ENCODE measurements at places on chromosomes 2 and 18.

GRCh38 chr2:204329532-204329931, 215.7 kb upstream of the PARD3B start:
- peaks cover 4% of the 10 kb centered on the region for H3K4me1 ChIP-seq
- no peak for DNase-seq
- H3K4me3 ChIP-seq: no peak overlapping the region
- H3K27ac ChIP-seq: no peak overlapping the region
- no peaks in the 10 kb centered on the region for H3K36me3 ChIP-seq
- H3K27me3 ChIP-seq: no peaks in the 10 kb centered on the region

DNA sequence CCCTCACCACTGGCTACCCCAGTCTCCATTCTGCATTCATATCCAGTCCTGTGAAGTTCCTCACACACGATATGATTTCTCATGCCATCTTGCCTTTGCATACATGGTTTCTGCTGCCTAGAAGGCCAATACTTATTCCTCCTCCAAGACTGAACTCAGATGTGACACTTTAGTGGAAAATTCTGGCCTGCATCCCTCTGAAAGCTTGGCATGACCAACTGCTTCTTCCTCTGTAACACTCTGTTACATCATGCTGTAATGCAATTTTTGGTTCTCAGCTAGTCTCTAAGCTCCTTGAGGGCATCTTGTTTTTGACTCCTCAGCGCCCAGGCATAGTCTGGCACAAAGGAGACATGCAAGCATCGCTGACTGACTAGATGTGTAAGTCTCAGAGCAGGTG, 12.6 kb downstream of the FAM161A start:
- no peak overlapping the region for H3K4me3 ChIP-seq
- H3K27me3 ChIP-seq: no peaks in the 10 kb centered on the region
- H3K36me3 ChIP-seq: peaks cover 15% of the 10 kb centered on the region

GRCh38 chr18:48927286-48928080, 23.3 kb downstream of the SMAD7 start:
- no peak for DNase-seq
- H3K27me3 ChIP-seq: no peaks in the 10 kb centered on the region
- peaks cover 14% of the 10 kb centered on the region for H3K36me3 ChIP-seq
- no peak overlapping the region for H3K4me3 ChIP-seq
- peaks cover 85% of the 10 kb centered on the region for H3K4me1 ChIP-seq

DNA sequence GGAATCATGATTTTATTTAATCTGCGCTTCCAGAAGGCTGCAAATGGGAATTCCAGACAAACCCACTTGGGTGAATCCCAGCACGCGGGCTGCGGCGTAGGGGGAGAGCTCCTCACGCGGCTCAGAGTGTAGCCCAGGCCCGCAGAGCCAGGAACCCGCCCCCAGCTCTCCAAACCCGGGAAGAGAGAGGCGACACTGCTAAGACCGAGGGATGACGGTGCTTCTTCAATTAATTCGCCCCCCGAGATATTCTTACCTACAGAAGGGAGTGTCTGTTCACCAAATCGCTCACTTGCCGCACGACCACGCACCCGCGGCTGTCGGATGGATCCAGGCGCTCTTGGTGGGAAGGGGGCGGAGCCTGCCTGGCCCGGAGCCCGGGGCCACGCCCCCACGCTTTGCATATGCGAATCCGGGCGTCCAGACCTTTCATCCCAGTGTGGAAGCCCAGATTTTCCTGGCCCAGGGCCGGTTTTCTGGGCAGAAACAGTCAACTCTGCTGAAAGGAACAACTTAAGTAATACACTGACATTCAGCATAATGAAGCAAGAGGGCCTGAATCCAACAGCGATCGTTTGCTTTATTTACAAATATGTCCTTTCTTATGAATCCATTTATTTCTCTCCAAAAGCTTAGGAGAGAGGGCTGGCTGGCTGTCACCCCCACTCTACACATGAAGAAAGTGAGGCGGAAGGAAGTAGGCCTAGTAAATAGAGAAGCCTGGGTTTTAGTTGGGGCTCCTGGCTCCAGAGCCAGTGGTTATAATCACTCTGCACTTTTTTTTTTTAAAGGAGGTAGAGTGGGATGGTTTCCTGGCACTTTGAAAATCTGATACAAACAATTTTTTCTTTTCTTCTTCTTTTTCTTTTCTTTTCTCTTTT, at the start of gene SLC19A3:
Gene SLC19A3 (minus strand): TSS at position 342 of the 881 bp plus-strand sequence. CDS start 15,710 bp downstream, outside the sequence.
- DNase-seq: peak; percentile 71
- peak within 1 kb of the TSS; percentile 73 for H3K27ac ChIP-seq
- H3K27me3 ChIP-seq: no peaks in the 10 kb centered on the region
- H3K4me3 ChIP-seq: peak within 1 kb of the TSS; percentile 60
- peaks cover 18% of the 10 kb centered on the region for H3K4me1 ChIP-seq
- H3K36me3 ChIP-seq: no peaks in the 10 kb centered on the region

- no peaks in the 10 kb centered on the region for H3K27me3 ChIP-seq
- H3K36me3 ChIP-seq: no peaks in the 10 kb centered on the region
- H3K4me3 ChIP-seq: no peak overlapping the region
- DNase-seq: no peak
These were observed 217.1 kb downstream of the SLC4A3 start for GRCh38 chr2:219844401-219845091.

DNA sequence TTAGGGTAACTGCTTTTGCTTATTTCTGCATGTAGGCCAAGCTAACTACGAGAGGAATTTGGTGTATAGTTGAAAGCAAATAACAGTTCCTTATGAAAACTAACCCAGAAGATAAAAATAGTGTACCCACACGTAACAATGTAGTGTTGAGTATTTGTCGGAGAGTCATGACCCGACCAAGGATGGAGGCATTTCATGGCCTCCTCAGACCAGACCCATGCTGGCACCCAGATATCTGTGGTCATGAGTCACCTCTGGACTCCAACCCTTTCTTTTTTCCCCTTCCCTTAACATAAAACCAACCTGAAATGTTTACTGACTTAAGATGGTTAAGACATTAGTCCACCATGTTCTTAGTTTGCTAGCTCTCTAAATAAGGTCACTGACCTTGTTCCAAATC, 318.7 kb downstream of the NOL4 start:
- no peak overlapping the region for H3K4me3 ChIP-seq
- no peaks in the 10 kb centered on the region for H3K36me3 ChIP-seq
- no peak for DNase-seq
- no peak overlapping the region for H3K27ac ChIP-seq

DNA sequence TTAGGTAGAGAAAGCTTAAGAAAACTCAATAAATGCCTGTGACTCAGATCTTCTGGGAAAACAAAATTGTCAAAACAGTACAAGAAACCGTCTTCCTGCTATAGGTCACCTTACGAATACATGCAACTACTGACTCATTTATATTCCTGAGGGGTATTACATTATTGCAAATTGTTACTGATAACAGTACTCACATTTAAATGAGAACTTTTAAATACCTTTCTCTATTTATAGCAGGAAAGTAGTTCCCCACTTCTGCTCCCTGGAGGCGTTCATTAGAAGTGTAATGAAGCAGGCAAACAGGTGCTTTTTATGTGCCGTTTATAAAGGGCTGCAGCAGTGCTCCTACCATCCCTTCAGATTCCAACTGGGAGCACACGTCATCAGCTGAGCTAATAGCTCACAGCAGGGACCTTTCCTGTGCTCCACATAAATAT, 65.1 kb upstream of the RPRM start:
- H3K27ac ChIP-seq: no peak overlapping the region
- H3K4me3 ChIP-seq: no peak overlapping the region
- peak; percentile 87 for DNase-seq

- no peaks in the 10 kb centered on the region for H3K4me1 ChIP-seq
- peak; percentile 75 for DNase-seq
- no peaks in the 10 kb centered on the region for H3K36me3 ChIP-seq
- no peaks in the 10 kb centered on the region for H3K27me3 ChIP-seq
These were observed 199.3 kb downstream of the ZNF407 start for GRCh38 chr18:74796841-74797576.

DNA sequence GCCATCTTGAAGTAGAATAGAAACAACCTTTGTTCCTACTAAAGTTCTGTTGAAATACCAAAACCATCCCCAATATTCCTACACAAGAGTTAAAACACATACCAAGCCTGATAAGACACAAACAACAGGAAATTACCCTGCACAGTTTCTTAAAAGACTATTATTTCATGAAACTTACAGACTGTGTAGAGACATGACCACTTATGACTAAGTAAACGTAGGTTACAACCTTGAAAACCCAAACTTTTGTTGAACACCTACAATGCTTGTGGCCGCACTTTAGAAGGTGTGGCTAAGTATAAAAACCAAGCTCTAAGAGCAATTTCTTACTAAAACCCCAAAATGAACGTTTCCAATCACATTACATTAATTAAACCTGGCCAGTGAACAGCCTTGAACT, 2.0 kb downstream of the SMAD2 start:
- H3K4me1 ChIP-seq: peaks cover 6% of the 10 kb centered on the region
- H3K4me3 ChIP-seq: no peak overlapping the region
- no peaks in the 10 kb centered on the region for H3K27me3 ChIP-seq
- no peak for DNase-seq

DNA sequence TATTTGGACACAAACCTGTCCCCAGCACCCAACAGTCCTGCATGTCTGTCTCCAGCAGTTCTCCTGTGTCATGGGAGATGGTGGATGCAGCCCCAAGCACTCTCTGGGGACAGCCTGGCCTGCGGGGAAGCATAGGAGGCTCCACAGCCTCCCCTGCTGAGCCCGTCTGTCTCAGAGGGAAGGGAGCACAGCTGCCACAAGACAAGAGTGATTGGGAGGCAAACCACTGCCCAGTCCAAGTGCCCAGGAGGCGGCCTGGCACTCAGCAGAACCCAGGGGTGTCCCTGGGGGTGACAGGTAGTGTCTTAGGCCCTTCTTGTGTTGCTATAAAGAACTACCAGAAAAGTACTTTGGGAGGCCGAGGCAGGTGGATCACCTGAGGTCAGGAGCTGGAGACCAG, 211.2 kb upstream of the MYT1L start:
- no peak for DNase-seq
- peaks cover 15% of the 10 kb centered on the region for H3K4me1 ChIP-seq
- H3K27ac ChIP-seq: no peak overlapping the region
- H3K27me3 ChIP-seq: no peaks in the 10 kb centered on the region
- no peaks in the 10 kb centered on the region for H3K36me3 ChIP-seq

DNA sequence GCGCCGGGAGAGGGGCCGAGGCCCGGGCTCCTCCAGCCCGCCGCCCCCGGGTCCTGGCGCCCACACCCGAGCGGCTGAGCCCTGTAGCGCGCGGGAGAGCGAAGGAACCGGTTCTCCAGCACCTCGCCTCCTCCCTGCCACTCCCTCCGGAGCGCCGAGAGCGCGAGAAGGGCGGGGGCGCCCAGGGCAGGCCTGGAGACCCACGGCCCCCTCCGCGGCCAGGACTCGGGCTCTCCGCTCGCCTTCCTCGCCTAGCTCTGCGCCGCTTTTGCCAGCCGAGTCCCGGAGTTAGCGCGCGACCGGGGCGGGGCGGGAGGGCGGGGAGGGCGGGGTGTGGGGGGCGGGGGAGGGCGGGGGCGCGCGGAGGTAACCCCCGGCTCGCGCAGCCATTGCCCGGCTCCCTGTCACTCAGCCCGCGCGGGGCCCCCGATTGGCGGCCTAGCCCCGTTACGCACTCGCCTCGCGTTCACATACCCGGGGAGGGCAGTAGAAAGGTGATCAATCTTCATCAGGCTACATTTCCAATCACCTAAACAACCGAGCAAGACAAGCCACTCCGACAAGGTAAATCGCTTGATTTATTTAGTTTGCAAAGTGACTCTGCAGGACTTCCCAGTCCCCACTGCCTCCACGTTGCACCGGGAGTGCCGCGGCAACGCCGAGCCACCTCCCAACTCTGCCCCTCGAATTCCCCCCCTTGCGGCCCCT, at the start of gene OTX1:
Gene OTX1 (plus strand): TSS at position 497 of the 708 bp plus-strand sequence. CDS start 2,161 bp downstream, outside the sequence.
- DNase-seq: no peak
- H3K4me1 ChIP-seq: peaks cover 80% of the 10 kb centered on the region
- H3K4me3 ChIP-seq: peak within 1 kb of the TSS; percentile 29
- H3K27ac ChIP-seq: no peak within 1 kb of the TSS
- peaks cover 100% of the 10 kb centered on the region for H3K27me3 ChIP-seq

DNA sequence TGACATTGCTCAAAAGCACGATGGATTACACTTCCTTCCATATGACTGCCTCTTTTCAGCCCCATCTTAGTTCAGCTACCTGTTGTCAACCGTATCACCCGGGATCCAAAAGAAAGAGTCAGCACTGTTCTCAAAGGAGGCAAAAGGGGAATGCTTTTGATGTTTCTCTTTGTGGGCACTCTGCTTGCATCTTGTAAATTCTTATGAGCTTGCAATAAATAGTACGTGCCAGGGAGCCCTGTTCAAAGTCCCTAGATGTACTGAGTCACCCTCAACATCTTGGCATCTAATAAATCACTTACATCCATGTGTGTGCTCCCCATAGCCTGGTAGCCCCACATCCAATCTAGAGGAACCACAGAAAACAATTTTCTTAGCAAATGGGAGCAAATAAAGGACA, 256.9 kb downstream of the SUCLG1 start:
- no peaks in the 10 kb centered on the region for H3K27me3 ChIP-seq
- DNase-seq: no peak
- no peaks in the 10 kb centered on the region for H3K36me3 ChIP-seq
- no peaks in the 10 kb centered on the region for H3K4me1 ChIP-seq

DNA sequence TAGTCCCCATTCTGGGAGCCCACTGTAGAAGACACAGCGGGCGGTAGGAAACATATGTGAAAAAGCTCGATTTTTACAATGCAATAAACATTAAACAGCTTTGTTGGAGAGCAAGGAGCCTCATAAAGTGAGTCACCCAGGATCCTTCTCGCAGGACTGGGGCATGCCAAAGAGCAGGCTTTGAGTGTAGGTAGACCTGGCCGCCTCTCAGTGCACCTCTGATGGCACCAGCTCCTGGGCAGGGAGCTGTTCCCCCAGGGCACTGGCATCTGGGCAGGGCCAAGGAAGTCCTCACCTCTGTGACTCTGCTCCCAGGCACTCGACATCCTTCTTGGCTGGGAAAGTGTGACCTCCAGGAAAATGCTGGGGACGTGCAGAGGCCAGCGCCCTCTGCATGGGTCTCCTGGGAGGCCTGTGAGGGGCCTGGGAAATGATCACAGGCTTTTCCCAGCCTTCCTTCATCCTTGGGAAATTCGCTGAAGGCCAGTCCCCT, 94.2 kb downstream of the POLR1A start:
- H3K27ac ChIP-seq: no peak overlapping the region
- H3K4me3 ChIP-seq: no peak overlapping the region
- no peaks in the 10 kb centered on the region for H3K36me3 ChIP-seq
- no peaks in the 10 kb centered on the region for H3K27me3 ChIP-seq
- no peak for DNase-seq
- H3K4me1 ChIP-seq: peaks cover 11% of the 10 kb centered on the region

DNA sequence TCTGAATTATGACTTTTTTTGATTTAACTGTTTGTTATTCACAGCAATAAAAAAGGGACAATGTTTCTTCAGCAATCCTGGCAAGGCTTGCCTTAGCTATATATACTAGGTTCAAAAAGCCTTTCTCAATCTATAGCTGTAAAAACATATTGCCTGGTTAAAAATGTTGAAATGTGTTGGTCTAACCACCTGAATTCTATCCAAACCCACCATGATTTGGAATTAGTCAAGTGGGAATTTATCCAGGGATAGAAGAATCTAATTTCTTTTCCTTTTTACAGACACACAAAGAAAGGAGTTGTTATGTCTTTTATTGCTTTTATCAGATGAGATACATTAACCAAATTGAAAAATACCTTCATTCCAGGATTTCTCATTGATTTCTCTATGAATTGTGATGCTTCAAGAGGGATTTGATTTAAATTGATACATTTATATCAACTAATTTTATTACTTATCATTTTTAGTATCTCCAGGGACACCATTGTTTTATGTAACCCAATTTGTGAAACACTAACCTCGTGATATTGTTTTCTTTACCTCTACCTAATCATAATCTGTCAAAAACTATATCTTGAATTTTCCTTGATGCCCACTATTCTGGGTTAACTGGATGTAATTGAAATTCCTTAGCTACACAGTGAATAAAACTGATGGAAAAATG, 88.1 kb downstream of the LRP1B start:
- DNase-seq: no peak
- no peaks in the 10 kb centered on the region for H3K36me3 ChIP-seq
- no peak overlapping the region for H3K4me3 ChIP-seq
- no peak overlapping the region for H3K27ac ChIP-seq

All from spinal cord (tissue), 10 donors.